AG04450 (cell line): ENCODE measurements at places on chromosomes 12 and 14.
A peak's percentile ranks its signal among the peaks of the same experiment; 100 is the strongest.

- peak; percentile 60 for DNase-seq
Observed at GRCh38 chr14:67269298-67270060, 28.2 kb downstream of the PALS1 start.

- DNase-seq, result no peak
Observed at GRCh38 chr14:67395086-67395875, 16.7 kb downstream of the PLEK2 start.

GRCh38 chr14:91636604-91637003, 95.3 kb downstream of the CATSPERB start:
- no peak for DNase-seq

DNA sequence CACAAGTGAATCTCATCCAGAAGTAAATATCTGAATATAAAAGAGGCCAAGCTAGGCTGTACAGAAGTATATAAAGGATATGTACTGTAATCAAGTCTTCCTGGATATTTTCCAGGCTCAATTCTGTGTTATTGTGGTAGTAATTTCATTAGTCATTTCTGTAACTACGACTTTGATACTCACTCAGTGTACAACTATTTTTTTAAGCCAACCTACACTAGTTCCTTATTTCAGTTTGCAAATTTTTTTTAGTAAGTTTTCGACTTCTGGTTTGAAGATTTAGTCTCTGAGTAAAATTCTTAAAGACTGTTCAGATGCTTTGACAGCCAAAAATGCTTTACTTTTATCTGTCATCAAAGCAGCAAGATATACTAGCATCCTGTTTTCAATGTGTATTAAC, 130.8 kb downstream of the CAPZA3 start:
- no peak for DNase-seq
